ENCODE measurements at places on chromosomes 7 and 10. TPM values are rescaled to one million over a fixed set of nuclear protein-coding genes. Genes with fewer than 3 reads are reported as not detected.

GRCh38 chr7:137482466-137482865, 138.9 kb upstream of the PTN start:
- no peak for DNase-seq

DNA sequence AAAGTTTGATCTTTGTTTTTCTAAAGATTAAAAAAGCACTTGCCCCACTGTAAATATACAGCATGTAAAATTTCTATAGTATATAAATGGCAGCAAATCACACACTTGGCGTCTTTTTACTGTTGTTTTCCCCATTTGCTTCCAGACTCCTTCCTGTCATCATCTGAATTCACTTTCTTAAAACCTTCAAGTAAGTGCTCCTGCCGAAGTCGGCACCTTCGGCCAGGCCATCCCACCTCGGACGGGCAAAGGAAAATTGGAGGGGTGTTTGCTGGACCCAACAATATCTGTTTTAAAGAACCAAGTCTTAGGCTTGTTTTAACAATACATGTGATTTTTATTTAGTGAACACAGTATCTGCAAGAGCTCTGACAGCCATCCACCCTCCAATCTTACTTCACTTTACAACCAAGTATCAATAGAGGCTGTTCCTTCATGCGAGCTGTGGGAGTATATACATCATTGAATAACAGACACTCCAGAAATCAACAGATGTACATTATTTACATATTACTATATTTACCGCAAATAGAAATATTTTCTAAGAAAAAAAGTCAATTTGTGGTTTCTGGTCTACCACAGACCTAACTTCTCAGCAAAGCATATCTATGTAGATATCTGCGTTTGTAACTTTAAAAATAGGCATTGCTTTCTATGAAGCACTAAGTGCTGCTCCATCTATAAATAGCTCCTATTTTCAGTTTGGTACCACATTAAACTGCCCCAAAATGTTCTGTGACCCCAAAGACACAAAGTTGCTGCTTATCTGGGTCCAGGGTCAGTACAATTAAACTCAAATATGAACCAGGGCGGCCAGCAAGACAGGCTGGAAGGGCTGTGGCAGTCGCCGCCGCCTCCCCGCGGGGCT, 110.7 kb downstream of the CYTH3 start:
- no peak for DNase-seq

GRCh38 chr10:33509231-33509831, 174.9 kb upstream of the NRP1 start:
- DNase-seq: no peak

DNA sequence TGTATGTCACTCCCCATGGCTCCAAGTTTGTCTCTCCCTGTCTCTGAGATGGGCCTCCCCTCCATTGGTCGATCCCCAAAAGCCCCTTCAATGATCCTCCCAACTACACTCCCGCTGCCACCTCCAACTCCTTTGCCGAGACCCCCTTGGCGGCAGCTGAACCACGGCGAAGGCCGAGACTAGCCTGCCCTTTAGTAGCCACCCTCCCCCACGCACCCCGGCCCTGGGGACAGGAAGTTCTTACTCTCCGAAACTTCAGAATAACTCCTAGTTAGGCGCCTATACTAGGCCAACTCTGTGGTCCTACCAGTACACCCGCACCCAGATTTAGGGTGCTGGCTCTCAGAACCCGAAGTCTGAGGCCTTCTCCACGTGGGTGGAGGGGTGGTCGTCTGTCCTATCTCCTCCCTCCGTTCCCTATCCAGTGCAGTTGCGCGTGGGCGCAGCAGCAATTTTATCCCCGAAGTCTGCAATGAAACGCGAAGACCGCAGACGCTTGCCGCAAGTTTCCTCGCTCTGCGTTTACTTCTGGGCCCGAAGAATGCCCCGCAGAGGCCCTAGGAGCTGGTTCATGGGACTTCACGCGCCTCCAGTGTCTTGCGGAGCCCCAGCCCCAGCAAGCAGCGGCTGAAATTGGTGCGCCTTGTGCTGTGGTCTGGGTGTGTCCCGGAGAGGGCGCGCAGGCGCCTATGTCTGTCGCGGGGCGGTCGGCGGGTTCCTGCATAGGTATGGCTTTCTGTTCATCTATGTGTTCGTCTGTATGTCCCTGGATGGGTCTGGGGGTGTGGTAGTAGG, 82.6 kb upstream of the SLF2 start:
- DNase-seq: no peak

DNA sequence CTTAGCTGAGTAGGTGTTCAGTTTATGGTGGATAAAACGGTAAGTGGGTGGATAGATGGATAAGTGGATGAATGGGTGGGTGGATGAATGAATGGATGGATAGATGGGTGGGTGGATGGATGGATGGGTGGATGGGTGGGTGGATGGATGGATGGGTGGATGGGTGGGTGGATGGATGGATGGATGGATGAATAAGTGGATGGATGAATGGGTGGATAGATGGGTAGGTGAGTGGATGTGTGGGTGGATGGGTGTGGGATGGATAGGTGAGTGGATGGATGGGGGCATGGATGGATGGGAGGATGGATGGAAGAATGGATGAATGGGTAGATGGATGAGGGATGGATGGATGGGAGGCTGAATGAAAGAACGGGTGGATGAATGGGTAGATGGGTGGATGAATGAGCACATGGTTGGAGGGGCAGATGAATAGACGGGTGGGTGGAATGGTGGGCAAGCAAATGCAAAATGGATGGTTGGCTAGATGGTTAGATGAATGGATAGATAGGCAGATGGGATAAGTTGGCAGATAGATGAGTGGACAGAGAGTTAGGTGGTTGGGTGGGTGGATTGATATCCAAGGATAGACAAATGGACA, 25.7 kb downstream of the ELN start:
- DNase-seq: no peak

- no peak for DNase-seq
These were observed 74.0 kb upstream of the TRIL start for GRCh38 chr7:29032146-29032545.

DNA sequence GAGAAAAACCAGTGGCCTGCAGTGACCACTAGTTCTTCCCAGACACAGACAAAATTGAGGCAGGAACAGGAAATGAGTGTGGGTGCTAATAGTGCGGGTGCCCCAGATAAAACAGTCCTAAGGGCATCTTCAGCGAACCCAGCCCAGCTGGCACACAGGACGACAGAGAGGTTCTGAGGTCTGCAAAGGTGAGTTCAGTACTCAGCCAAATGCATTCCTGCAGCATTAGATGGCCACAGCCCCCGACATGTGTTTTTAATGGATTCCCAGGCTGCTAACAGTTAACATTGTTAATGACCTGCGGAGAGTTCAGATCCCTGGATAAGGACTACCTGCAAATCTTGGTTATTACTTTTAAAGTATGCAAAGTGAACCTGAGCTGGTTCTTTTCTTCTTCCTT, 196.0 kb downstream of the HIBADH start:
- no peak for DNase-seq

- no peak for DNase-seq
These were observed 273.0 kb downstream of the ZMYND11 start for GRCh38 chr10:408236-408635.

DNA sequence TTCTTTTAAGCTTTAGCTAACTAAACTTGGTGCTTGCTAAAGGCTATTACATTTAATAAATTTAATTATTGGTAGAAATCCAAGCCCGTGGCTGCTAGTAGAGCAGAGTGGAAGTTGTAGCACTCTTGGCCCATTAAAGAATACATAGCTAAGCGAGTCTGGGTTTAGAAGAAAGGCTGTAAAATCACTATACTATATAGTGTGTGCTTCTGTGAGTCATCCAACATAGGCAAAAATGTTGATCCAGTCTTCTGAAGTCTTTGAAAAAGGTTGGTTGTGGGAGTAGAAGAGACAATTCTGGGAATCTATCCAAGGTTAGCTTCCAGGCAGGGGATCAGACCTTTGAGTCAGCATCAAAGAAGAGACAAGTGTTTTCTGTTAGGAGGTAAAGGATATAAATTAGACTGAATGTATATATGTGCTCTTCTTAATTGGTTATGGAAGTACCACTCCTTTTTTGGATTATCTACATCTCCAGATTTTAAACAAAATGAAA, 664.2 kb downstream of the NXPH1 start:
- no peak for DNase-seq

- no peak for DNase-seq
These were observed 25.9 kb upstream of the OCM start for GRCh38 chr7:5854738-5855137.

GRCh38 chr7:148419856-148420832, 170.4 kb upstream of the C7orf33 start:
- DNase-seq: no peak

GRCh38 chr10:81021428-81022129, 483.9 kb downstream of the SH2D4B start:
- DNase-seq: no peak

GRCh38 chr7:37031571-37032257, 307.4 kb upstream of the AOAH start:
- DNase-seq: no peak

ASB10 gene
- not detected for total RNA-seq

DRGX gene
- not detected for total RNA-seq

PTN gene
- total RNA-seq: not detected

GPNMB gene
- total RNA-seq: not detected

AVL9 gene
- total RNA-seq: 25.4 TPM

GPR85 gene
- total RNA-seq: not detected

GRID1 gene
- total RNA-seq: not detected
